ENCODE measurements at places on chromosomes 12 and 14.

GRCh38 chr14:57390806-57391516, 575 bp downstream of the NAA30 start:
- DNase-seq, result no peak

DNA sequence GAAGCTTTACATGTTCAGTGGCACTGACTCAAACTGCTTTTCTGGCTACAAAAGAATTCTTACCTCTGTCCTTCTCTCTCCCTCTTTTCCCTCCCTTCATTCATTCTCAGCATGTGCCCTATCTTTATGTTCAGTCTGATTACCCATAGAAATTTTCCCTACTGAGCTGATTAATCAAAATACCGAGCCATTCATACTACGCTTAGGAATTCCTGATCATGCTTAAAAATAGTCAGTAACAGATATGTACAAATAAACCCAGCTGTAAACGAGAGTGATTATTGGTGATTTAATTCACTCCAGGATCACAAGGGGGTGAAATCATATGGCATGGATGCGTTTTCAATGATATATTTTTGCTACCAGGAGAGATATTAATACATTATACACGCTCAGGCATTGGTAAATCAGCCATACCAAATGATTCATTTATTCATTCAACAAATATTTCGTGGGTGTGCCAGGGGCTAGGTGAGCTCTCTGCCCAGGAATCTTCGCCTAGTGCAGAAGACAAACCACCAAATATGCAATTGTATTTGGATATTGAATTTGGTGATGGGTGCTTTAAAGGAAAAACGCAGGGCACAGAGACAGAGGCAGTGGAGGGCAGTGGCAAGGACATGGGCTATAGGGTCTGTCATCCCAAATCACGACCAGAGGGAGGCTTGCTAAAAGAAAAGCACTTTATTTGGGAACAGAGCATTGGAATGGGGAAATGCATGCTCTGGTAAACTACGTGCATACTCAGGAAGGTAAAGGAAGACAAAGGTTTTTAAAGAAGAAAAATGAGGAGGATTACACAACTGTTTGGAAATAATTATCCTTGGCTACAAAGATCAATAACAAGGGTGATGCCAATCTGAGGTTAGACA, 13.9 kb upstream of the VRK1 start:
- DNase-seq, result no peak

GRCh38 chr14:23089498-23090253, 5.3 kb downstream of the ACIN1 start:
- no peak for DNase-seq

GRCh38 chr12:120787889-120788288, 62.3 kb downstream of the ACADS start:
- no peak for DNase-seq

- no peak for DNase-seq
These were observed 474.6 kb downstream of the DPF3 start for GRCh38 chr14:72419226-72419775.
